ENCODE measurements at places on chromosomes 4 and X.
A peak's percentile ranks its signal among the peaks of the same experiment; 100 is the strongest.

DNA sequence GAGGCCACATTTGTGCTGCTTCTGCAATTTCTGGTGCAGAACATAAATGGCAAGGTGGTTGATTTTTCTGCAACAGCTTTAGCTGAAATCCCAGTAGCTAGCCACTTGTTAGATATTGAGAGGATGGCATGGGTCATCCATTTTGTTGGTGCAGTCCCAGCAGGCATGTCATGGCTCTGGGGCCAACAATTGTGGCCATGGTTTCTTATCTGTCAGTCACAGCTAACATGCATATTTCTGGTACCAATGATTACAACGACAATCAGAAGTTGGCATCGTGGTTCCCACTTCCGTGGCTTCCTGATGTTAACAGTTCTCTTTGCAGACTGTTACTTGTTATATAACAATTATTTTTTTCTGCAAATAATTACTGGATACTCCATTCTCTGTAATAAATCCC lies 42.8 kb upstream of the PRKG2 start:
- no peak for DNase-seq

DNA sequence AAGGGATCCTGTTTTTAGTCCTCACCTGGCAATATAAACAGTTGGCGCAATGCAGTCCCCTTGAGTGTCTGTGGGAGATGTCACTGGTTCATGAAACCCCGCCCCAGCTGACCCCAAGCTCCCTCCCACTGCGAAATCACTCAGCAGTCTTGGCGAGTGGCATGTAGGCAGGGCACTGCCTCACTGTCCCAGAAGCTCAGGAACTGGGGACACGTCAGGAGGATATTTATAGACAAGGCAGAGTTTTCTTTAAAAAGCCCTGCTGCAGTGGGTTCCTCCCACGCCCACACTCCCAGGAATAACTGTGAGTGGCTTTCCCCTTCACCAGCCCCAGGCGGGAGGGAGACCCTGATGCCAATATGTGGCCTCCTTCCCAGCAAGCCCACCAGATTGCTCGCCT lies 44.3 kb upstream of the PPP2R2C start:
- no peak for DNase-seq

DNA sequence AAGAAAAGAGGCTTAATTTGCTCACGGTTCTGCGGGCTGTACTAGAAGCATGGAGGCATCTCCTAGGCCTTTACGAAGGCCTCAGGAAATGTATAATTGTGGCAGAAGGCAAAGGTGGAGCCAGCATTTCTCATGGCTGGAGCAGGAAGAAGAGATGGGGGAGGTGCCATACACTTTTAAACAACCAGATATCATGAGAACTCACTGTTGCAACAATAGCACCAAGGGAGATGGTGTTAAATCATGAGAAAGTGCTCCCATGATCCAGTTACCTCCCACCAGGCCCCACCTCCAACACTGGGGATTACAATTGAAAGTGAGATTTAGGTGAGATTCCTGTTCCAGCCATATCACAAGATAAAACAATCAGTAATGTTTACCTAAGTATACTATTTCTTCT lies 45.5 kb downstream of the MTHFD2L start:
- no peak for DNase-seq

DNA sequence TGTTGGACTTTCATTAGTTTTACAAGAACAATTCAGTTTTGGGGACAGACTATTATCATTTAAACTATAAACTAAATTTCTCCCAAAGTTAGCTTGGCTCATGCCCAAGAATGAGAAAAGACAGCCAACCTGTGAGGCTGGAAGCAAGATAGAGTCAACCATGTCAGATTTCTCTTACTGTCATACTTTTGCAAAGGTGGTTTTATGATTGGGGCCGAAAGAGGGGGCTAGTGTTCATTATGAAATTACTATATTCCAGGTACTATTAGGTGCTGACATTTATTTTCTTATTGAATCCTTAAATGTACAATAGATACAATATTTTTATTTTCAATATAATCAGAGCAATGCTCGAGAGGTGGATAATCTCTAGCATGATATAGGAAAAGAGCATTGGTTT lies 30.6 kb downstream of the HERC6 start:
- no peak for DNase-seq

DNA sequence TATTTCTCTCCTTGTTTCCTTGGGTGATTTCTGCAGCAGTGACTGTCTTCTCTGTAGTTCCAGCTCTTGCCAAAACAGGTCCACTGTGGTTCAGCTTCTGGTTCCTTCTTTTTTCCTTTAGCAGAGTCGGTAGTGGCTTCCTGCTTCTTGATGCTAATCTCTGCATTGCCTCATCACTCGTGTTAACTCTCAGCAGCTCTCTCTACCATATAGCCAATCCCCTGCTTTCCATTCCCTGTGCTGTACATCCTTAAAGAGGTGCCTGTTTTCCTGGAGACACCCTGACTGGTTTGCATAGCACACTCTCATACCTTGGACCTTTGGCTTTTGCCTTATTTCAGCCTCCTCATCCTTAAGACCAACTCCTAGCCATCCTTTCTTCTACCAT lies 191.2 kb upstream of the LNX1 start:
- DNase-seq: no peak

DNA sequence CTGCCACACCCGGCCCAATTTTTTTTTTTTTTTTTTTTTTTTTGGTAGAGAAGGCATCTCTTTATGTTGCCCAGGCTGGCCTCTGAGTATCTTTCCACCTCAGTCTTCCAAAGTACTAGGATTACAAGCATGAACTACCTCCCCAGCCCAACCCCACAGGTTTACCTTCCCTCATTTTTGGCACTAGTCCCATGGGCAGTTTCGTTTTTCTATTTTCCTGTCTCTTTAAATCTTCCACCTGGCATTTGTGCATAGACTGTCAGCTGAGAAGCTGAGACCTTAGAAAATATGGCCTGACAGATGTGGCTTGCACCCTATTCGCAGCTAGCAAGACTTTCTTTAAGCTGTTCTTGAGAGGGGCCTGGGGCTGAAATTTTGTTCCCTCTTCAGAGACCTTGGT lies 27.9 kb downstream of the TNIP2 start:
- no peak for DNase-seq

- no peak for DNase-seq
Observed at GRCh38 chrX:10457092-10457491, 163.3 kb downstream of the MID1 start.

DNA sequence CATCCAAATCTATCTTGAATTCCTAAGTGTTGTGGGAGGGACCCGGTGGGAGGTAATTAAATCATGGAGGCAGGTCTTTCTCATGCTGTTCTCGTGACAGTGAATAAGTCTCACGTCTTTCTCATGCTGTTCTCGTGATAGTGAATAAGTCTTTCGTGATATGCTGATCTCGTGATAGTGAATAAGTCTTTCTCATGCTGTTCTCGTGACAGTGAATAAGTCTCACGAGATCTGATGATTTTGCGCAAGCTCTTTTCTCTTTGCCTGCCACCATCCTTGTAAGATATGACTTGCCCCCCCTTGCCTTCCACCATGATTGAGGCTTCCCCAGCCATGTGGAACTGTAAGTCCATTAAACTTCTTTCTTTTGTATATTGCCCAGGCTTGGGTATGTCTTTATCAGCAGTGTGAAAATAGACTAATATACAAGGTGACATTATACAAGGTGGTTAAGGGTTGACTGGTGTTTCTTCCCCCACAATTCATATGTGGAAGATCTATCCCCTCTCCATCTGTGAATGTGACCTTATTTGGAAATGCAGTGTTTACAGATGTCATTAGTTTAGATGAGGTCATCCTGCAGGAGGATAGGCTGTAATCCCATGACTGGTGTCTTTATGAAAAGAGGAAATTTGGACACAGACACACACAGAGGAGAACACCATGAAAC lies 27.6 kb downstream of the ARSD start:
- DNase-seq: no peak

DNA sequence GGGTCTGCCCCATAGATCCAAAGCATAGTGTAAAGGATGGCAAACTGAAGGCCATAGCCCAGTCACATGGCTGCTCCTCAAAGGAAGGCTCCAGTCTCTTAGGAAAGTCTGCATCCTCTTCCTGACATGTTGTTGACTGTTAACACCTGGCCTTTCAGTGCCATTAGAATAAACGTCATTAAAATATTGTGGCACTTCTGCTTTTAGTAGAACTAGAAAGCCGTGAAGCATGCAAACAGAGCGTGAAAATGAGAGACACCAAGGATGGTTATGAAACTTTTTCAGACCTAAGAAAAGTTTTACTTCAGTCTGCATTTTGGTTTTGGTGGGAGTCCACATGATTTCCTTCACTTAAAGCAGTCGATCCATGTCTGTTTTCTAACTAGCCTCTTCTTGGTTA lies 41.1 kb upstream of the AFF2 start:
- DNase-seq: no peak

DNA sequence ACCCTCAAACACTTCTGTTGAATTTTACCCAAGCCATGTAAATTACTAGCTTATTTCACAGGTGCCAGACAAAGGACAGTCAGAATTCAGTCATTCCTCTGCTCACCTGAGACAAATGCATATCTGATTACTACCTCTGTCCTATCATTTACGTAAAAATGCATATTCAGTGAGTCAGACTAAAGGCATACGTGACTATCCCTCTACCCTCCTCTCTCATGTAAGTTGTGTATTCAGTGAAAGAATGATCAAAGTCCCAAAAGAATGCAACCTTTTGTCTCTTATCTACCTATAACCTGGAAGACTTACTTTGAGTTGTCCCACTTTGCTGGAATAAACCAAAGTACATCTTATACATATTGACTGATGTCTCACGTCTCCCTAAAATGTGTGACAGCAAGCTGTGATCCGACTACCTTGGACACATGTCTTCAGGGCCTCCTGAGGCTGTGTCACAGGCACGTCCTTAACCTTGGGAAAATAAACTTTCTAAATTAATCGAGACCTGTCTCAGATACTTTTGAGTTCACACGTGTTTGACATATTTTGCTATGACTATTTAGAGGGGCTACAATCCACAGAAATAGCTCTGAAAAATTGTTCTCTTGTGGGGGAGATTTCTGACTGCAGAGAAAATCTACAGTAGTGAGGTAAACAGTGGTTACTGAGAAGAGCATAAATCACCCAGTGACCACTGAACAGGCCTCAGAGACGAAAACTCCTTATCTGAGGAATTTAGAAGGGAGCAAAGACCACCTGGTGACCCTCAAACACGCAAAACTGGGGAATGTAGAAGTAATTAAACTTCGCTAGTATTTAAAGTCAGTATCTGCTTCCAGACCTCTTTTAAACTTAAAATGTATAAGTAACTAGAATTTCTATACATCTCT lies 1575.8 kb downstream of the STIM2 start:
- no peak for DNase-seq

GRCh38 chr4:28287831-28288233 lies 1427.2 kb downstream of the STIM2 start:
- DNase-seq: no peak

GRCh38 chrX:63784902-63785707 lies at the start of gene ARHGEF9:
Gene ARHGEF9, minus strand, starts transcription at chrX:63785214. Its CDS starts 69 bp downstream, at chrX:63785145.
- no peak for DNase-seq

- DNase-seq: no peak
Observed at GRCh38 chr4:20904966-20905365, 204.7 kb downstream of the PACRGL start.

DNA sequence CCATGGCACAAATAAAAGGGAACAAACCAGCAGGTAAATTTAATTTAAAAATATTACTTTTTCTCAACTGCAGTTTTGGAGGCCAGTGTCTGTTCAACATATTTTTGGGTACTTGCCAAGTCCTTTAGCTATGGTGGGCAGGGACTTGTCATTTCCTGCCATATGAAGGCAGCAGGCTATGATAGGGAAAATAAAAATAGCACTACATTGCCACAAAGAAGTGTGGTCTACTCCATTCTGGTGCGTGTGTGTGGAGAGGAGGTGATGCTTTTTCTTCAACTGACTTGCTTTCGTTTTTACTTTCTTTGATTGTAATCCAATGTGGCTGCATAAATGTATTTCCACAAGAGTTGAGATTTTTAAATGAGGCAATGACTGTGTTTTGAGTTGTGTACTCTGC lies 17.2 kb downstream of the GPR174 start:
- no peak for DNase-seq

GRCh38 chrX:110791071-110791470 lies 4.5 kb downstream of the CHRDL1 start:
- DNase-seq: no peak

- peak; percentile 31 for DNase-seq
Observed at GRCh38 chrX:39820938-39821708, 276.6 kb downstream of the BCOR start.

DNA sequence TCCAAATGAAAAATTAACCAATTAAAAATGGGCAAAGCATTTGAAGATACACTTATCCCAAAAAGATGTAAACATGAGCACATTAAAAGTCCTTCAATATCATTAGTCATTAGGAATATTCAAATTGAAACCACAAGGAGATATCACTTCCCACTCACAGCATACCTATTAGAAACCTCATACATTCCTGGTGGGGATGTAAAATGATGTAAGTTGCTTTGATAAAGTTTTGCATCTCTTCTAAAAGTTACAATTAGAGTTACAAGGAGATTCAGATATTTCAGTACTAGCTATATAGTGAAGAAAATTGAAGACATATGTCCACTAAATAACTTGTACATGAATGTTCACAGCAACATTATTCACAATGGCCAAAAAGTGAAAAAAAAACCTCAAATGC lies 1109.3 kb upstream of the LCORL start:
- DNase-seq: no peak

- no peak for DNase-seq
Observed at GRCh38 chrX:13473442-13474163, 95.8 kb upstream of the EGFL6 start.

GRCh38 chr4:187415231-187415630 lies 580.3 kb upstream of the ZFP42 start:
- no peak for DNase-seq

- DNase-seq: no peak
Observed at GRCh38 chr4:101322743-101323142, 24.6 kb downstream of the PPP3CA start.

DNA sequence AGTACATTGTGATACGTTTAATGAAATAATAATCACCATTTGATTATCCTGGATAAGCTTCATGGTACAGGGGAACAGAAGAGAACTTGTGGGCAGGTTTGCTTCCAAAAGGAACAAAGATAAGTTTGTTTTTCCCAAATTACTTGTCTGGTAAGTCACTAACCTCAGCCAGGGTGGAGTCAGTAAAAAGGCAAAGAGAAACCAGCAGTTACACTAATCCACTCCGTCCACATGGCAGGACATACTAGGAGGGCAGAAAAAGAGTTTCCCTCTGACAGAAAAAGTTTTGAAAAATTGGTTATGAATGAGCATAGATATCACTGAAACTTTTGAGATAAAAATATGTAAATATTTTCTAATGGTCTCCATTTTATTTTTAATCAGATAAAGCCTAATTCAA lies 285.9 kb downstream of the IL15 start:
- DNase-seq: no peak

DNA sequence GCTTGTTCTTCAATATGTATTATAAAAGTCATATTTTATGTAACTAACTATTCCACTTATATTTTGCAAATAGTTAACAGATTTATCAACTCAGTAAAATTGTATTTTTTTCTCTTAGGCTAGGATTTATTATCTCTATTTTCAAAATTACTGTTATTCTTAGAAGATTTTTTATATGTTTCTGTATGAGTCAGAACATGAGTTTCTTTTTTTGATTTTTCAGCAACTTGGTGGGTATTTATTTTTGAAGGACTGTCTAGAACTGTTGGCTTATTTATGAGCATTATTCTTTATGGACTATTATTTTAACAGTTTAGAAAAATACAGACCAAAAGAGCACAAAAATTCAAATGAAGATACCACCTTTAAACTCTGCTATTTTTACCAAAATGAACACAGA lies 6.8 kb downstream of the AIMP1 start:
- no peak for DNase-seq
